ENCODE measurements at places on chromosomes 5 and 9.

GRCh38 chr5:93636837-93637236 lies 53.8 kb downstream of the NR2F1 start:
- DNase-seq, result no peak

DNA sequence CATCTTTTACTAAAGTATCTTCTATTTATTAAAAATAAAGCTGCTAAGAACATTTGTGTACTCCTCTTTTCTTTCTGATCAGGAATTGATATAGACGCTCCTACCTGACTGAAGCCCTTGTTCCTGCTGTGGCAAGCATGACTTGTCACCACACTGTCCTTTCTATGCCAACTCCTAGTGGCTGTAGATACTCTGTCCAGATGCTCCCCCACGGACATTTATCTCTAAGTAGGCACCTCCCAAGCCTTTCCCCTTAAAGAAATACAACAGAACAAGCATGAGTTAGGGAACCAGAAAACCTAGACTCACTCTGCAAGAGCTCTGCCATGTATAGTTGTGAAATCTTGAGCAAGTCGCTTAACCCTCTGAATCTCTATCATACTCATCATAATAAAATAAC lies 53.2 kb downstream of the FAM114A2 start:
- DNase-seq, result no peak

DNA sequence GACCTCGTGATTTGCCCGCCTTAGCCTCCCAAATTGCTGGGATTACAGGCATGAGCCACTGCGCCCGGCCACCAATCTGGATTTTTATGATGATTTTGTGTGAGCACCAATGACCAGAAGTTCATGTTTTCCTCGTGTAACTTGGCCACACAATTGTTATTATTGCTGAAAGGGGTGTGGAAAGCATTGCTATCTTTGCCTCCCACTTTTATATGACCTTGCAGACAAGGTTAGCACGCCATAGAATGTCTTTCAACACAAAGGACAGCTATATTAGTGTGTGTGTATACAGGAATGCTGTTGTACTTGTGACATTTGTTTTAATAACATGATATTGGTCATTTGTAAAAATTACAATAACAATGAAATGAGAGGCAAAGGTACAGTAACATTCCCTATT lies 155.0 kb upstream of the ERCC6L2 start:
- DNase-seq, result no peak

GRCh38 chr9:69806627-69807026 lies 14.0 kb upstream of the CFAP95 start:
- no peak for DNase-seq

GRCh38 chr5:6180231-6180872 lies 198.0 kb downstream of the MED10 start:
- DNase-seq, result no peak

DNA sequence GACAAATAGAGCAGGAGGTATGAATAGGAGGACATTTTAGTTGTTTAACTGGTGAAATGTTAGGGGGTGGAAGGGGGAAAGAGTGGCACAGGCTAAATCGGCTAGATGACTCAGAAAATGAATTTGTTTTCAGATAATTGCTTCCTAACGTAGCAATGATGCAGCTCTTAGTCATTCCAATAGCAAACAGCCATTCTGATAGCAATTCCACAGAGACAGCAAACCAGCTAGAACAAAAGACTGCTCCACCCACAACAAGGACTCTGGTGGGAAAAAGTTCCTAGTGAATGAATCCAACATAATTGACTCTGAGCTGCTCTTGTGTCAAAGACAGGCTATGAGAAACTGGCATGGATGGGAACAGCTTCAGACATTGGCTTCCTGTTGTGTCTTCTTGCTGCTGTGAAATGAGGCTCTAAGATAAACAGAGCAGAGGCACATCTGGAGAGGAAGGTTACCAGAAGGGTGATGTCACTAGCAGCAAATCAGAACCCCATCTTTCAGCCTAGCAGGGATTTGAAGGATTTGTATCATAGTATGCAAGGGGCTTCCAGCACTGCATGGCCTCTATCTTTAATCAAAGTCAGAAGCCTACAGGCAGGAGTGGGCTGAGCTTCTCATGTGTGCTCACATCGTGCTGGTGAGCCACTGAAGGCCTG lies 28.1 kb upstream of the F2RL1 start:
- DNase-seq, result no peak

DNA sequence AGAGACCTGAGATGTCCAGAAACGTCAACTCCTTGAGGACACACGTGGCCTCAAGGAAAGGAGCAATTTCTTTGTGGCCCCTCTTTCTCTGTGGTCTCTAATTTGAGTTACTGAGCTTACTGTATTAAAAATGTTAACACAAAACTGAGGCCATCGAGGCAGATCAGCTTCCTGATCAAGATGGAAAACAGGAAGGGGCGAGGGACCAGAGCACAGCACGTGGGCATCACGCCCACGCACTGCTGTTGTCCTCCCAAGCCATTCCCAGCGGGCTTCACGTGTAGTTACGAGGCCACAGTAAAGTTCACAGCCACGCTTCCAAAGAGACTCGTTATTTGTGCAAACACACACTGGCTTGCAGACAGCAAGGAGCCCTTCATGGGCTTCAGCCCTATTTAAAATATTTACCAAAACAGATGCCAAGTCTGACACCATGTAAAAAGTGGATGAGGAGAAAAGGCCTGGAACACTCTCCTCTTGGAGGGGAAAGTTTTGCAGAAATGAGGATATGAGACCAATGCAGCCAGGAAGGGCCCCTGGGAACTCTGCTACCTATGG lies 149.5 kb downstream of the ROR2 start:
- DNase-seq, result no peak

GRCh38 chr5:39555788-39556187 lies 131.0 kb upstream of the DAB2 start:
- DNase-seq, result no peak

- DNase-seq, result no peak
Measured at GRCh38 chr9:94289691-94290090, 30.6 kb downstream of the ZNF169 start.

DNA sequence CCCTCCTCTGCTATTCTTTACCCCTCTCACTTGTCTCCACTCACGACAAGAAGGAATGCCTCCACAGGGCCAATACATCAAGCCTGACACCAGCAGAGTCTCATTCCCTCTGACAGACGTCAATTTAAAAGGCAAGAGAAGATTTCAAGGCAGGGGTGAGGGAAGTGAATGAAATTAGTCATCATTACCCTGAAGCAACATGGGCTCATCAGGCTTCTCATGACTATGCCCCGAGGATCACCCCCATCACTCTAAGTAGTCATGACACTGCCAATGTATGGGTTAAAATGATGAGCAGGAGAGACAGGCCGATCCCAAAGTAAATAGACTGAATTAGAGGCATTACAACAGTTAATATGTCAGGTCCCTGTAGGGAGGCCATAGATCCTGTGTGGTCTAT lies 504.4 kb downstream of the TLE4 start:
- DNase-seq, result no peak

- no peak for DNase-seq
Measured at GRCh38 chr9:115837618-115838017, 316.0 kb upstream of the PAPPA start.

- DNase-seq, result no peak
Measured at GRCh38 chr5:170442921-170443320, 53.8 kb upstream of the KCNMB1 start.

- no peak for DNase-seq
Measured at GRCh38 chr9:138097501-138097991, 220.0 kb downstream of the CACNA1B start.

GRCh38 chr5:176606032-176606431 lies 3.9 kb downstream of the GPRIN1 start:
- no peak for DNase-seq

DNA sequence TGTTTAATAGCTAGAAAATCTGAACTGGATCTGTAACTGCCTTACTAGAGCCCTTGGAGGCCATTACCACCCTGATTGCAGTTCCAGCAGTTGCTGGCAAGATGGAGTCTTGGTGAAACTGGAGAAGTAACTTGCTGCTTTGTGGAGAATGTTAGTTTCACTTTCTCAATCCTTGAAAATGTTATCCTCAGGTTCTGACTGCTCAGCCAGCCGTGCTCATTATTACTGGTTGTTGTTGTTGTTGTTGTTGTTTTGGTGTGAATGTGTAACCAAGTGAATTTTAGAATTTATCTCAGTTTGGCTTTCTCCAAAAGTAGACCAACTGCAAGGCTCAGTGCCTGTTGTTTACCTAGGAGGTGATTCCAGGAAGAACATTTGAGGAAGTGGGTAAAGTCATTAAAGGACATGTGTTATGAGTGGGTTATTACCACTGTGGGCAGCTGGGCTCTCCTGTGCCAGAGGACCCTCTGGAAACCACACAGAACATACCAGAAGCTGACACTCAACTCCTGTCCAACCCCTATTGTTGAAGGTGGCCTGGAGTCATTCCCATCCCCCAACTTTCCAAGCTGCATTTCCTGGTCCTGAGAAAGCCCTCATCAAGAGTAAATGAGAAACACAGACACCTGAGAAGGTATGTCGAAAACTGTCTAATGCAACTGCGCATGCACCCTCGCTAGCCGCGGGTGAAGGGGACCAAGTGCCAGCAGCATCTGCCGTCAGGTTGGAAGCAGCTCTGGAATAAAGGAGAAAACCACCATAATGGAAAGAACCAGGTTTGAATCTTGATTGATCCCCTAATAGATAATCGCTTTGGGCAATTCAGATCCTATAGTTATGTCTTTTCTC lies 111.6 kb downstream of the CMYA5 start:
- no peak for DNase-seq

GRCh38 chr5:172710676-172711075 lies 60.3 kb downstream of the DUSP1 start:
- DNase-seq, result no peak

GRCh38 chr5:149632311-149633251 lies 51.3 kb downstream of the ARHGEF37 start:
- DNase-seq, result no peak

DNA sequence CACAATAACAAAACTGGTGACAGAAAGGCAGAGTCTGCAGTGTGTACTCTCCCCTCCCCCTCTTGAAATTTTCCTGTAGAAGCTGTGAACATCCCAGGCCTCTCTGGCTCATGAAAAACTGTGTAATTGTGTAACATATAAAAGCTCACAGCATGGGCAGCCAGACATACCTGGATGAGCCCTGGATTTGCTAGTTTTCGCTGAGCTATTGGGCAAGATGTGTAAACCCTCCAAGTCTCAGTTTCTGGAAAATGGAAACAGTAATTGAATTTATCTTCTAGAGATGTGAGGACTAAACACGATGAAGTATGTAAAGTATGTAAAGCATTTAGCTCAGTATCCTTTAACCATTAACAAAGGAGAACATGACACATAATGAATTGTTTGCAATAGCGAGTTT lies 143.2 kb upstream of the ANKH start:
- no peak for DNase-seq

- no peak for DNase-seq
Measured at GRCh38 chr5:125004009-125004408, 257.6 kb upstream of the ZNF608 start.

DNA sequence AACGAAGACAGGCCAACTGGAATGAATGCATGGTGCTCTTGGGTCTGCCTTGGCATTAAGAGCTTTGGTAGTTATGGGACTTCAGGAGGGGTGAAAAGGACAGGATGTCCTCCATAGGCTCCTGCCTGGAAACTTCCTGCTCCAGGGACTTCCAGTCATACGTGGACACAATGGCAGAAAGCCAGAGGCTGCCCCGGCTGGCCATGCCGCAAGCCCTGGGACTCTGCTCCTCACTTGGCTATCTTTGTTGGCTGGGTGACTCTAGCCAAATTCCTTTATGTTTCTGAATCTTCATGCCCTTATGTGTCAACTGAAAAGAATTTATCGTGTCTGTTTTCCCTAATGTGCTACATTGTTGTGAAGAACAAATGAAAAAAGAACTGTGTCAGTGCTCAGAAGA lies 136.9 kb downstream of the SIL1 start:
- no peak for DNase-seq

- no peak for DNase-seq
Measured at GRCh38 chr5:108607421-108607820, 140.3 kb upstream of the FER start.

GRCh38 chr9:126722922-126723806 lies 81.7 kb upstream of the ZBTB43 start:
- DNase-seq, result no peak

- no peak for DNase-seq
Measured at GRCh38 chr5:151240924-151241635, 11.9 kb upstream of the GM2A start.

DNA sequence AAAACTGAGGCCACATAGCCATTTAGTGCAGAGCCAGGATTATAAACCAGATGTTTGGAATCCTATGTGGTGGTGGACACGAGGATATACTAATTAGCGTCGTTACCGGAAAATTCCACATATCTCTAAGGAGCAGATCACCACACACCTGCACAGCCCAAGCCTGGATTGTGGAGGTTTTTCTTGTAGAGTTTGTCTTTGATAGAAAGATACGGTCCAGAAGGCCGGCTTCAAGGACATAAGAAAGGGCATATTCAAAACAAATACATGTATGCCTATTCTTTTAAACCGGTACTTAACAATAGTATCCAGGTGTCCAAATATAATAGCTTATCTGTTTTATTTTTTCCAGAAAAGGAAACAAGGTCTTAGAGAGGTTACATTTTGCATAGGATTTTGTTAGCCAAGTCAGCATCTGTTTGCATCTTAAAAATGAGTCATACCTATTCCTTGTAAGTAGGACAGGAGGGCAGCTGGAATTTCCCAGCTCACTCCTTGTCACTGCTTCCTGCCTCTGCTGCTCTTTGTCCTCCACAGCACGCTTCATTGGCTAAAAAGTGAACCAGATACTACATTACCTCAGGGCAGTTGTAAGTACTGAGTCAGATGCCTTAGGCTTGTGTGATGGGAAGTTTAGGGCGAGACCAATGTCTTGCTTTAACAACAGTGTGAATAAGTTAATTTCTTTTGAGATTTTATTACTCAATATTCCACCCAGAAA lies 3.6 kb downstream of the TMC1 start:
- peak; percentile 76 for DNase-seq

DNA sequence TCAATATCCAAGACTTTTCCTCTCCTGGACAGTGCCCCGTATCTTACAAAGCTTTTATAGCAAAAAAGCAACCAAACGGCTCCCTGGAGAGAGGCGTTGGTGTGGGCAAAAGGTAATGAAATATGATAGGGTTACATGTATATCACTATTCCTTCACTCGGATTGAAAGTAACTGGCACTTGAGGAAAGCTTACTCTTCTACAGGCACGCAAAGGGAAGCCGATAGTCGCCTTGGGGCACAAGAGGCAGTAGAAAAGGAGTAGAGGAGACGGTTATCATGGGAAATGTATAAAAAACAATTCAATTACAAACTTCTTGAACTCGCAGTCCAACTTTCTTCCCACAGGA lies 1.1 kb downstream of the DIAPH1 start:
- DNase-seq, result no peak

- DNase-seq, result no peak
Measured at GRCh38 chr9:112541685-112542084, 55.1 kb downstream of the KIAA1958 start.

DNA sequence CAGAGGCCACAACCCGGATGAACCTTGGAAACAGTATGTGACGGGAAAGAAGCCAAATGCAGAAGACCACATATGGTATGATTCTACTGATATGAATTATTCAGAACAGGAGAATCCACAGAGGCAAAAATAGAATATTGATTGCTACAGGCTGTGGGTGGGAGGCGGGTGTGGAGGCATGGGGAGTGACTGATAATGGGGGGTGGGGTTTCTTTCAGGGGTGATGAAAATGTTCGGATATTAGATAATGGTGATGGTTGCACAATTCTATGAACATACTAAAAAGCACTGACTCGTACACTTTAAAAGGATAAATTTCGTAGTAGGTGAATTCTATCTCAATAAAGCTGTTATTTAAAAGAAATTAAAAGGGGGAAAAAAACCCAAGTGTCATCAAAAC lies 10.7 kb downstream of the IL4 start:
- DNase-seq, result no peak

Measured in GM12878 (cell line).